ENCODE measurements at places on chromosomes 1 and 21.

- no peak for DNase-seq
These were observed 37.7 kb upstream of the ATG4C start for GRCh38 chr1:62746086-62746808.

GRCh38 chr1:93171549-93172034 lies 8.6 kb downstream of the TMED5 start:
- DNase-seq, result no peak

- DNase-seq, result no peak
These were observed 364 bp downstream of the GOLPH3L start for GRCh38 chr1:150696590-150696989.

DNA sequence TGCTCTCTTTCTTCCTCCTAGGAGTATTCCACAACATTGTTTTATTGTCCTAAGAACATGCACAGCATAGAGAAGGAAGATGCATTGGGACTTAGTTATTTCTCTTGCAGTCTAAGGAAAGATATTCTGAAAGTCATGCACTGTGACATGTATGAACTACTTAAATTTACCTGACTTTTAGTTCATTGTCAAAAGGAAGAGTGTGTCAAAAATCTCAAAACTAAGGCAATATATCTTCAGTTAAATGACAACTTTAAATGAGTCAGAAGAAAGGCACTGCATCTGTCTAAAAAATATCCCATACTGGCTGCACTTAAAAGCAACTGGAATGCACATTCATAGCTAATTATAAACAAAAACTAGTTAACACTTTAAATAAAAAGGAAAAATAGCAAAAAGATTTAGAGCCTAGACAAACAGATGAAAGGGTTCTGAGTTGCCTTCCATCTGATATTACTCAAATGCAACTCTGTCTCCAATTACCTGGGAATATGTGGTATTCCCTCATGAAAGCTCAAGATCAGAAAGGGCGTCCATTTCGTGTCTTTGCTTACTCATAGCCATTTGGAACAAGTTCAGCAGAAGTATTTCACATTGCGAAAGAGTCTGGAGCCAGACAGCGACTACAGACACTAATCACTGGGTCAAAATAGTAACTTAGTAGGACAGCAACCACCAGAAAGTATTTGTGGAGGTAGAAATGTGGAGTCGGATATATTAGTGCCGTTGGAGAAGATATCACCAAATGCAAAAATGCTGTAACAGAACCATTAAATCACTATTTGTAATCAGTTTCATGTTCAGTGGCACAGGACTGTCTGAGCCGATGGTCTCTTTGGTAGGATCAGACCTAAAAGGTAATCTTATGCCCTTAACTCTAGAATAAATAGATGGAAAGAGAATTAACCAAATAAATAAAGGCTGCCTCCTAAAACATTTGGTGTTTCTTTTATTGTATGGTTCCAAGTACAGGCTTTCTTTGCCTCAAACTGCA lies 225.7 kb downstream of the GREM2 start:
- DNase-seq, result no peak

GRCh38 chr1:114335273-114335672 lies 175.7 kb downstream of the TRIM33 start:
- DNase-seq, result no peak

DNA sequence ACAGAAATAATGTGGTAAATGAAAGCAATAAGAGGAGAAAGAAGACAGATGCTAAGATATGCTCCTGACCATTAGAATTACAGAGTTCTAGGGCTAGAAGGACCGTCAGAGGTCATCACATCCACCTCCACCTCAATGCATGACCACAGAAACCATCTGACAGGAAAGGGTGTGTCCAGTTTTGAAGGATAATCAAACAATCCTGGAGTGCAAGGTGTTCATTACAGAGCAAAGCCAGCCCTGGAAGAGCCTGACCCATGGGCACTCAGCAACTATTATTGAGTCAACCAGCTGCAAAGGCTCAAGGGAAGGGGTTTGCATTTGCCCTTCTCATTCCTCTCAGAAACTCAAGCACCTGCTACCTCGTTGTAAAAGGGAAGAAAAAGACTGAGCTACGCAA lies 46.4 kb downstream of the TOR1AIP2 start:
- no peak for DNase-seq

DNA sequence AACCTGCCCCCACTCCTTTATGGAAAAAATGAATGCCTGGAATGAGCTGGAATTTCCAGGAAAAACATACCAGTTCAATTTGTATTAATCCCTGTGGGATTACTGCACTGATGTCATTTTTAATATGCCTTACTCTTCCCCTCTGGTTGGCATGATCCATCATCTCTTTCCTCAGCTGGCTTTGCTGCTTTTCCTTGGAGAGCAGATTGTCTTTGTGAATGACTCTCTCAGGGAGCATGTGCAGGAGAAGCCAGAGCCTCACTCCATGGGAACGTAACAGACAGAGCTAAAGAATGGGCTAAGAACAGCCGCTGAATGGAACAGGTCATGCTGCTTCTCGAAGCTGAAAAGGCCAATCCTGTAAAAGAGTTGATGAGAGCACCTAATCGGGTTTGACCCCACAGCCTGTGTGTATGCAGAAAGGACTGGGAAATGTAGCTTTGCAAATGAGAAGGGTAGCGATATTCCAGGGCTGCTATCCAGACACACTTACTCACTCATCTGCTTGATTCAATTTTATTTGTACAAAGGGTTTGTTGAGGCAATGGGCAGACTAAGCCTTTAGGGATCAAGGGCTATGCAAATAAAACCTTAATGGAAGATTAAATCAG lies 20.7 kb downstream of the PHC2 start:
- DNase-seq, result no peak

DNA sequence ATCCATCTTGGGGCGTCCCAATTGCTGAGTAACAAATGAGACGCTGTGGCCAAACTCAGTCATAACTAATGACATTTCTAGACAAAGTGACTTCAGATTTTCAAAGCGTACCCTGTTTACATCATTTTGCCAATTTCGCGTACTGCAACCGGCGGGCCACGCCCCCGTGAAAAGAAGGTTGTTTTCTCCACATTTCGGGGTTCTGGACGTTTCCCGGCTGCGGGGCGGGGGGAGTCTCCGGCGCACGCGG lies 282 bp upstream of the SOD1 start:
- no peak for DNase-seq

- DNase-seq, result no peak
These were observed 58.3 kb upstream of the ARTN start for GRCh38 chr1:43875331-43875730.

DNA sequence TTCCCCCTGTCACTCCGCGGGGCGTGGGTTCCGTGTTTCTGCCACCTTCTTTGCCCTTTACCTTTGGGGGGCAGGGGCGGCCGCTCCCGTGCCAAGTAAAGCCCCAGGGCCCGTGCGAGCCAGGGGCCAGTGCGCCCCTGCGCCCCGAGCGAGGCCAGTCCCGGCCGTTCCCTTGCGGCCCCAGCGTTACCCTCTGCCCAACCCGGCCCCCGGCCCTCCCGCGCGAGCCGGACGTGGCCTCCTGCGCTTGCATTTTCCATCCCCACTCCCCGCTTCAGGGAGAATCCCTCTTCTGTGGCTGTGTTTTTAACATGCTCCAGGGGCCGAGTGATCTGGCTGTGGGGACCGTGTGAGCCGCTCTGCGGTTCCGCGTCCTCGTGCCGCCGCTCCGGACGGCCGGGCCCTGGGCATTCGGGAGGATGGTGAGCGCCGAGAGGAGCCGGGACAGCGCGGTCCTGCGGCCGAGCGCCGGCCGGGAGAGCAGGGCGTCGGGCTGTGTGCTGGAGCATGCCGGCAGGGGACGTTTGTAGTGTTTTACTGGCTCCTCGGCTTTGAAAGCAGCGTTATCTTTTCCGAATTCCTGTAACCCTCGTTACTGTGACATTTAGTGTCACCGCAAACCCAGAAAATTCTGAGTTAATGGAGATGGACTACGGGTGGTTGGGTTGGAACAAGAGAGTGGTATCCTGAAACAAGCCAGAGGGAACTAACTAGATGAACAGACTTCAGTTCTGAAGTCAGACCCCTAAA lies 1.0 kb downstream of the GALNT2 start:
- no peak for DNase-seq

GRCh38 chr1:162639718-162640117 lies 7.5 kb downstream of the DDR2 start:
- no peak for DNase-seq

GRCh38 chr21:37058261-37058660 lies 14.6 kb downstream of the PIGP start:
- DNase-seq, result no peak

DNA sequence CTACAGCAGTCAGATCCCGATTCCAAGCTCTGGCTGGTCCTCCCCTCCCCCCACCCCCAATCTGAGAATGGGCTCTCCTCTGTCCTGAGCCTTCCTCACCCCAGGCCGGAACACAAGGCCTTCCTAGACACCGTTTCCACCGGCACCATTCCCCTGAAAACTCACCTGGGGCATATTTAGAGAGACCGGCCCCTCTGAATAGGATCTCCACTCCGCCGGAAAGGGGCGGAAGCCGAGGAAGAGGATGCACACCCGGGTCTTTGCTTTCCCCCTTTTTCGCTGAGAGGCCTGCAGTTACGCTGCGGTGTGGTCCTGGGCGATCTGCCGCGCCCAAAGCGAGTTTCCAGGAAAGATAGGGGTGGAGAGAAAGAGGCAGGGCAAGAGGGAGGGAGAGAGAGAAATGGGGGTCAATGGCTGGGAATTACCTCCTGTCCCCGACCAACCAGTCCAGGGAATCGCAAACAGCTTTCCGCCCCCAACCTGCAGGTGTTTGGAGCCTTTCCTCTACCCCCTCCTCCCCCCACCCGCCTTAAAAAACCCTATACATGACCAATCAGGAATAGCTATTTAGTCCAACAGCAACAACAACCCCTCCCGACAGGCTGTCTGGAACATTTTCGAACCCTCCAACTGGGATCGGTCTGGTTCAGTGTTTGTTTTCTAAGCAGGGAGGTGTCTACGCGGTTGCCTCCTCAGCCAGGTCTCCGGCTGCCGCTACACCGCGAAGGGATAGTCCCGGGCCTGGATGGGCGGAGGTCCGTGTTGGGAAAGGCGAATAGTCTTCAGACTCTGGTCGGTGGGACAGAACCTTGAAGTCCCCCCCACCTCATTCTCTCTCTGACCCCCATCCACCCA lies 2.8 kb downstream of the TAL1 start:
- no peak for DNase-seq

DNA sequence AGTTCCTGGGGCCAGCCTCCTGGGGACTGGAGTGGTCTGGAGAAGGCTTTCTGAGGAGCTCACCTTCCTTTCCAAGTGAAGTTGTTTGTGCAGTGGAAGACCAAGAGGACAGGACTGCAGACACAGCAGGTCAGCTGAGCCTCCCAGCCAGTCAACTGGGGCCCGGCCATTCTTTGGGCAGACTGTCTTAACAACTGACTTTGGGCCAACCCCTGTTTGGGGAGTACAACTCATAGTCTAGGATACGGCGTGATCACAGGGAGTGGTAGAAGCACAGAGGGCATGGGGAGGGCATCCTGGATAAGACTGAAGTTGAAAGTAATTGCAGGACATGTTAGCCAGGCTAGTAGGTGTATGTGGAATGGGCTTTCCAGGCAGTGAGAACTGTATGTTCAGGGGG lies 50.3 kb downstream of the PGM1 start:
- no peak for DNase-seq

GRCh38 chr1:201054091-201054543 lies 30.6 kb upstream of the KIF21B start:
- no peak for DNase-seq

GRCh38 chr1:2808386-2808705 lies 6.9 kb upstream of the TTC34 start:
- no peak for DNase-seq

Data from effector CD4-positive, alpha-beta T cell (primary cell).